Pancreas (tissue), 10 donors: ENCODE measurements at places on chromosomes 3 and 15. TPM values are rescaled to one million over a fixed set of nuclear protein-coding genes. Genes with fewer than 3 reads are reported as not detected.

GRCh38 chr15:68729789-68730411, 90.8 kb downstream of the ANP32A start:
- DNase-seq: no peak

GRCh38 chr15:92520914-92521623, 127.4 kb downstream of the ST8SIA2 start:
- no peak for DNase-seq

DNA sequence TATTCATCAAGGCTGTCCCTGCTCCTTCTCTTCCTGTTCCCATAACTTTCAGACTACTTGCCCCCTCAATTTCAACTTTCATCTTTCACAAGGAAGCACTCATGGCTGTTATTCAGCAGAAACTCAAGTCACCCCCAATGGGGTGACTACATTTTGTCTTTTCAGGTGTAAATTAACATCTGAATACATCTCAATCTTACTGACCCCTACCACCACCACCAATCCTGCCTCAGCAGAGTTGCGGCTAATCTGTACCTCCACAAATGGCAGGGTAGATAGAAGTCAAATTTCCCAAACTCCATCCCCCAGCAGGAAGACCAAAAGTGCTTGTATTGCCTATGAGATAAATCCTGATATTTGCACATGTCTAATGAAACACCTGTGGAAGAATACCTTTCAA, 19.2 kb downstream of the SOX2 start:
- DNase-seq: no peak

Gene CDHR4
- not detected for total RNA-seq

Gene ANKRD63
- not detected for total RNA-seq
